ENCODE measurements at places on chromosomes 1 and 21. TPM values are rescaled to one million over a fixed set of nuclear protein-coding genes. Genes with fewer than 3 reads are reported as not detected.

The REN gene
- polyA plus RNA-seq: 15.3 TPM

GRCh38 chr1:1598720-1599029 is 1.3 kb downstream of the FNDC10 start:
- no peak for DNase-seq

DNA sequence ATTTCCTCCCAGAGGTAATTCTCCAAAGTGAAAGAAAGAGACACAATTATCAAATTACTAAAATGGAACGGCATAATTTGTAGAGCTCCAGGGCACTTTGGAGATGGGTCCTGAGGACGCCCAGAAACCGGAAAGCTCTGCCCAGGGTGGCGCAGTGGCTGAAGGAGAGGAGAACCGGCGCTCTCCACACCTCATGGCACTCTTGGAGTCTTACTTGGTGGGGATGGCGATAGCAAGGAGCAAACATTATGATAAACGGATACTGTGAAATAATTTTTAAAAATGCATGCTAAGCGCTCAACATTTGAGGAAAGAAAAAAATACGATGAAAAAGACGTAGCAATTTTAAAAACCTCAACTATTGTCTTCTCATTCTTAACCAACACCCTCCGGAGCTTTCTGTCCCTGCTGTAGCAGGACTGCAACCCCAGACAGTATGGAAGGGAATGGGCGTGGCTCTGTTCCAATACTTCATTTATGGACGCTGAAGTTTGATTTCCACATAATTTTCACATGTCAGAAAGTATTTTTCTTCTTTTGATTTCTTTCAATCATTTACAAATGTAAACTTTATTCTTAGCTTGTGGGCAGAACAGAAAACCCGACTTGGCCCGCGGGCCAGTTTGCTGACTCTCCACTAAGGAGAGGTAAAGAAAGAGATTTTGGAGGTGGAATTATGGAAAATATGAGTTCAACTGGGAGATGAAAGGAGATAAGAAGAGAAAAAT is 1.1 kb downstream of the S100A11 start:
- DNase-seq: peak; percentile 24

DNA sequence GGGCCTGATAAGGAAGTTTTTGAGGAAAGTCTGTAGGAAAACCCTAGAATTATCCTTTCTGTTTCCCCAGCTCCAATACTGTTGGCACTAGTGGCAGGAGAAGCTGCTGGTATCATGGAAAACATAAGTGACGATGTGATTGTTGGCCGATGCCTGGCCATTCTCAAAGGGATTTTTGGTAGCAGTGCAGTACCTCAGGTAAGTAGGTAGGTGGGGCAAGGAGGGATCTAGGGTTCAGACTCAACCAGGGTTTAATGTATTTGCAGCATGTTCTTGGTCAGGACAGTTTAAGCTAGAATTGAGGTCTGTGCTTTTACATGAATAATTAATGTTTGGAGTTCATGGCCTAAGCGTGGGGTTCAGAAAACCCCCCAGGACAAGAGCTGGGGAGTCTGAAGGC is 62.1 kb downstream of the KDM1A start:
- no peak for DNase-seq
